ENCODE measurements at places on chromosomes 3 and 15.

DNA sequence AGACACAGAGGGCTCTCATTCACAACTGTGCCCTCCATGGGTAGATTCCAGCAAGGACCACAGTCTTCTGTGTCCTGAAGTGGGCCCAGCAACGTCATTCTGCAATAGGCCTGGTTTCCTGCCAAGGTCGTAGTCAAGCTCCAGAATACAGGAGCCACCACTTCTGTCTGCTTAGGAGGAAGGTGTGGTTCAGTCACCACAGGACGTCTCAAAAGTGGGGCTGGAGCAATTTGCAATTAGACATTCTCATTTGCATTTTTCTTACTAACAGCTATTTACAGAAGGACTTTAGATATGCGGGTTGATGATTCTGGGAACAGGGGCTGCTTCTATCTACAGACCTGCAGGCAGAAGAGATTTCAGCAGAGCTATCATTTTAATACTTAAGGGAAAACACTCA lies 58.7 kb upstream of the MYRIP start:
- DNase-seq, result no peak

DNA sequence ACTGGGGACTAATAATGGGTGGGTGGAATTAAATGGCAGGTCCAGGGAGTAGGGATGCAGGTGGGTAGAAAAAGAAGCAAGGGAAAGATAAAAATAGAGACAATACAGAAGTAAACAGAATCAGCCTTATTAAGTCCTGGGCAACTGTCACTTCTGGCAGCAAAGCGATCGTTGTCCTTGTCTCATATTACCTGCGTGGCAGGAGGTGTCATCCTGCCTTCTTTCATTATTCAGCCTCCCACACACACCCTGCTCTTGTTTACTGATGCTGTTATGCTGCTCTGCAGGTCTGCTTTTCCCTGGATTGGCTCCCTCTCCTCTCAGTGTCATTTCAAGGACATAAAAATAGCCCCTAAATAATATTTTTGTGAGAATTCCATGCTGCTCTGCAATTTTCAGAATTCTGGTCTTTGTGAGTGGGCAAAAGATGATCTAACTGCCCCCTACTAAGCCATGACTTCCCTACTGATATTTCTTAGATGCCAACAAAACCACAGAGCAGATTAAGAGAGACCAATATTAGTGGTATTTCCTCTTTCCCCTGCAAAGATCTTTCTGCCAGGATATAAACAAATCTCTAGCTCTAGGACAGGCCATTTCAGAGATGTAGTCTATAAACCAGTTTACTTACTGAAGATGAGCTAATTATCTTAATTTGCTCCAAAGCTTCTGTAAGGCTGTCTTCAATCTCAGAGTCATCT lies 8.5 kb downstream of the VEPH1 start:
- no peak for DNase-seq

- no peak for DNase-seq
Observed at GRCh38 chr15:86355801-86356200, 276.1 kb downstream of the AGBL1 start.

GRCh38 chr15:62940093-62940754 lies 102.3 kb upstream of the TPM1 start:
- no peak for DNase-seq

- DNase-seq, result no peak
Observed at GRCh38 chr15:60840306-60840702, 361.4 kb upstream of the ICE2 start.

- no peak for DNase-seq
Observed at GRCh38 chr15:79987569-79987955, 16.6 kb upstream of the BCL2A1 start.

GRCh38 chr3:134682196-134682880 lies 31.5 kb upstream of the KY start:
- DNase-seq, result no peak
